ENCODE measurements at places on chromosomes 11 and 22.
A peak's percentile ranks its signal among the peaks of the same experiment; 100 is the strongest.

DNA sequence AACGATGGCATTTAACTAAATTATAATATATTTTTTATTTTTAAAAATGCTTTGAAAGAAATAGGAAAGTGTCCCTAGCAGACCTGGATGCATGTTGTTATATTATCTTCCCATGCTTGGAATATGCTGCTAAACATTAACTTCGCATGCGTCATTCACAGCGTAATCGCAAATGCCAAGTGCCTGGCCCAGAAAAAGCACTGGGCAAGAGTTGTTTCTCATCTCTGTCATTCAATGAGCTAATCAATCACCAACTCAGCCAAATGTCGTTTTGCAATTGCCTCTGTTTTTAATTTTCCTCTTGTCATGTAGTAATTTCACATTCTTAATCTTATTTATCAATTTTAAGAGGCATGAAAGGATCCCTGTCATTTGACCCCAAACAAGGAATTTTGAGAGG, 1421.9 kb downstream of the BRD1 start:
- no peak for DNase-seq

- no peak for DNase-seq
These were observed 442 bp downstream of the PELI3 start for GRCh38 chr11:66467034-66467659.

GRCh38 chr22:23177197-23177596, 3.1 kb upstream of the BCR start:
- no peak for DNase-seq

DNA sequence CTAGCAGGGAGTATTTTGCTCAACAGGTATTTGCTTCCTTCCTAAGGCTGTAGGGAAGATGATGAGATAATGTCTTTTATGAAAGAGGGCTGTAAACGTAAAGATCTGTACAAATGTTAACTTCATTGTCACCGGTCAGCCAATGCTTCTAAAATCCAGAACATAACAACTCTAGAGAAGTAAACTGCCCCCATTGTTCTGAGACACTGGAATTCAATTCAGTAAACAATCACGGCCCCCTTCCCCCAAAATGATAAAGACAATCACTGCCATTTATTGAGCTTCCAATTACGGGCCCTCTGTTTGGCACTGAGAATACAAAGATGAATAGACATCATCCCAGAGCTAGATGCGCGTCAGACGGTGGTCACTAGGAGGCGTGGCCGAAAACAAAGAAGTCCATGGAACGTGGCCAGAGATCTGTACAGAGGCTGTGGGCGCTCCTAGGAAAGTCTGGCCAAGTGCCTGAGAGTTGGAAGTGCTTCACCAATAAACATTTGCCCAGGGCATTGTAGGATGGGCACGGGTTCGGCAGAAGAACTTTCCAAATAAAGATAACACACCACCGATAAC, 576 bp downstream of the TMEM258 start:
- DNase-seq: peak; percentile 70

DNA sequence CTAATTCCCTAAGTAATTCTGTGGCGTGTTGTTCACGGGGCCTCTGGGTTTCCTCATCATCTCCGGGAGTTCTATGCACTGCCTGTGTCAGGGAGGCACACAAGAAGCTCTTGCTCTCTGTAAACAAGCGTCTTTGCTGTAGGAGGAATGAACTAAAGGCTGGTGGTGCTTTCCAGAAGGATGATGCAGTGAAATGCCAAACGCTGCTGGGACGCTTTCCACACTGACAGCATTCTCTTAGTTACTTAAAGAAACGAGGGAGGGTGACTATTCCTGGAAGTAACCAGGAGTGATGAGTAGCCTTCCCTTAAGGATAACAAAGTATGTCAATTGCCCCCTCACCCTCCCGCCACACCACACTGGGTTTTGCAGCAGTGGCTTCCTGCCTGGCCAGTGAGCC, 38.5 kb upstream of the NUP50 start:
- DNase-seq: no peak

GRCh38 chr11:76371170-76371569, 9.8 kb downstream of the THAP12 start:
- no peak for DNase-seq

DNA sequence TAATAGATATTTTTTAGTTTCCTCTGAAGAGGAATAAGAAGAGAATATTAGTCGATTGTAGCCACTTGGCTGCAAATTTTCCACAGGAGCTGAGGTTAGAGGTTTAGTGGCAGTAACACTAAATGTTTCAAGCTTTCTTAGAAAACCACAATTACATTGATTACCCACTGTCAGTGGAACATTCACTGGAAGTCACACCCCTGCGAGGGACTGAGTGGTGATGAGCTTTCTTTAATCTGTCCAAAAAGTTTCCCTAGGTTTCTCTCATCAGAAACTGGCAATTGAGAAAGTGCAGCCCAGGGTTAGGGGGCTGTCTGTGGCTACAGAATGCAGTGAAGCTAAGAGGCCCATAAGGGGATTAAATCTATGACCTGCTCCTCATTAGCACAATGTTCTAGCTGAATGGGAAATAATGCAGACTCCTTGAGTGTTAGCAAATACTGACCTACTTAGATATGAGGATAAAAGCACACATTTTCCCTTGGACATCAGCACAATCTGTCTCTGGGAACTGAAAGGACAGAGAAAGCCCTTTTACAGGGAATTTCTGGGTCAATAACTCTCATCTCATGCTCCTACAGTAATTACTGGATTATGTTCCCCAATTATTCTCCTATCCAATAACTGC, 189.5 kb downstream of the FAM76B start:
- DNase-seq: no peak

DNA sequence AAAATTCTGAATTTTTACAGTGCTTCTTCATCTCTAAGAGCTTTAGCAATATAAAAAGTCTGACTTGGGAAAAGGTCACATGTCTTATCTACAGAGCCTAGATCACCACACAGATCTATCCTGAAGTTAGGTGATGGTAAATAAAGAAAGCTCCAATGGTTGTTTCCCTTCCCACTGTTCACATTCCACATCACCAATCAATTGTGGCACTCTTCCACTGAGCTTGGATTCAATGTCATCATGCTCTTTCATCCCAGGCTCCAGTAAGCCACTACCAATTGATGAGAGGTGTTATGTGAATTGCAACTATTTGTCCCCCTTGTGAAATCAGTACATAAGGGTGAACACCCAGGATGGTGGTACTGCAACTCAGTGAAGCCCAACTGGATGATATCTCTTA, 47.8 kb downstream of the ALG9 start:
- no peak for DNase-seq

- no peak for DNase-seq
These were observed 9.2 kb downstream of the MUC2 start for GRCh38 chr11:1083621-1084551.

DNA sequence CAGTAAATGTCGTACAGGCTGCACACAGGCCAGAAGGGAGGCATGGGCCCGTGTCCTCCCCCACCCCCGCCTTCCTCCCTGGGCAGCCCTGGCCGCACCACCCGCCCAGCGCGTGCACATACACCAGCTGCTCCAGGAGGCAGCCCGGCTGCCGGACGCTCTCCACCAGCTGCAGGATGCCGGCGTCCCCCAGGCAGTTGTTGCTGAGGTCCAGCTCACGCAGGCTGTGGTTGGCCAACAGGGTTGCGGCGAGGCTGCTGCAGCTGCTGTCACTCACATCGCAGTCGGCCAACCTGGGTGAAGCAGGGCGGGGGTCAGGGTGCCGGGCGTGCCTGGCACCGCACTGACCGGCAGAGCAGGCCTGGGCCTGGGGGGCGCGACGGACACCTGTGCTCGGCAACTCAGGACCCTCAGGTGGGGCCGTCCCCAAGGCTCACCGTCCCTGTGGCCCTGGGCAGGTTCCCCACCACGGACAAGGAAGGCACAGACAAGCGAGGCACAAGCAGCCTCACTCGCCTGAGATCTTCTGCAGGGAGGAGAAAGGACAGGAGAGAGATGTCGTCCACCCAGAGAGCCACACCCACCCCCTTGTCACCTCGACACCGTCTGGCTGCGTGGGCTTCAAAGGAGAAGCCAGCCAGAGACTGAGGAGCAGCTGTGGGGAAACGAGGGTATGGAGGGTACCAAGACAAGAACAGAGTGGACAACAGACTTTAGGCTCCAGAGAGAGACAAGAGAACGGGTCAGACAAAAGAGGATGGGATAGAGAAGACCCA, 12.1 kb downstream of the RNH1 start:
- no peak for DNase-seq

GRCh38 chr11:12056119-12056518, 47.7 kb upstream of the DKK3 start:
- no peak for DNase-seq

DNA sequence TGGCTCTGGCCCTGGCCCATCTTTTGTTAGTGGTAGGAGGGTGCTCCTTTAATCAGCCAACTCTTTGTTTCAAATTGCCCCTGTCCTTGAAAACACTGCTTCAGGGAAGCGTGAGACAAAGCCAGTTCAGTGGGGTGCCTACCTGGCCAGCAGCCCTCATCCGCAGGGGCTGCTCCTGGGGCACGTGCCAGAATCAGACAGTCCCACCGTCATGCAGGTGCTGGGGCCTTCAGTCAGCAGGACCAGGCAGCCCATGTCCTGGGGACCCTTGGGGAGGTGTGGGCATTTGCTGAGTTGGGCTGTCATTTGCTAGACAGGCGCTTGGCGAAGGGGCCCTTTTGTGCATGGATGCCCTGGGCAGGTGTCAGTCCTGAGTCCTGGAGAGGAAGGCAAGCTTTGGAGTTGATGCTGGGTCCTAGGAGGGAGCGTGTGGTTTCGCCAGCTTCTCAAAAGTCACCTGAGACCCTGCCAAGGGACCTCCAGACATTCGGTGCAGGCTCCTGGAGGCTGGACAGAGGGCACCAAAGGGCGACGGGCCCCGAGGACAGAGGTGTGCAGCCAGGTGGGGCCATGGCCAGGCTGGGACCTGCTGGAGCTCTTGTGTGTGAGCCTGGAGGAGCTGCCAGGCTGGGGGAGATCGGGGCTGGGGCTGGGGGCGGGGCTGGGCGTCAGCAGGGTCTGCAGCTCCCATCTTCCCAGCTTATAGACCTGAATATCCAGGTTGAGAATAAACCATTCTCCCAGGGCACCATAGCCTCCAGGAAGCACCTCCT, 15.0 kb upstream of the RTN4R start:
- no peak for DNase-seq

DNA sequence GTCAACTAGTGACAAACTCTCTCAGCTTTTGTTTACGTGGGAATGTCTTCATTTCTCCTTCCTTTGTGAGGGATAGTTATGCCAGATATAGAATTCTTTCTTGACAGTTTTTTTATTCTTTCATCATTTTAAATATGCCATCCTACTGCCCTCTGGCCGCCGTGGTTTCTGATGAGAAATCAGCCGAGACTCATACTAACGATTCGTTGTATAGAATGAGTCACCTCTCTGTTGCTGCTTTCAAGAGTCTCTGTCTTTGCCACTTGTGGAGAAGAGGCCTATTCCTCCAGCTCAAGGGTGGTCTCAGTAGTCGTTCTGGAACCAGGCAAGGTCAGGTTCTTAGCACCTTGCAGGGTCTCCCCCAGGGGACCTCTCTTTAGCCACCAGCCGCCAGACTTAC, 8.0 kb downstream of the MYO7A start:
- DNase-seq: no peak

GRCh38 chr22:38471237-38471636, 3.3 kb downstream of the KDELR3 start:
- no peak for DNase-seq

GRCh38 chr22:16608931-16609330, 16.3 kb upstream of the CCT8L2 start:
- DNase-seq: no peak

GRCh38 chr11:11568651-11569229, 53.1 kb downstream of the GALNT18 start:
- DNase-seq: no peak

- DNase-seq: no peak
These were observed 183.2 kb downstream of the GRIK4 start for GRCh38 chr11:120694726-120695125.

- DNase-seq: no peak
These were observed 942.3 kb downstream of the BRD1 start for GRCh38 chr22:48885271-48885918.

DNA sequence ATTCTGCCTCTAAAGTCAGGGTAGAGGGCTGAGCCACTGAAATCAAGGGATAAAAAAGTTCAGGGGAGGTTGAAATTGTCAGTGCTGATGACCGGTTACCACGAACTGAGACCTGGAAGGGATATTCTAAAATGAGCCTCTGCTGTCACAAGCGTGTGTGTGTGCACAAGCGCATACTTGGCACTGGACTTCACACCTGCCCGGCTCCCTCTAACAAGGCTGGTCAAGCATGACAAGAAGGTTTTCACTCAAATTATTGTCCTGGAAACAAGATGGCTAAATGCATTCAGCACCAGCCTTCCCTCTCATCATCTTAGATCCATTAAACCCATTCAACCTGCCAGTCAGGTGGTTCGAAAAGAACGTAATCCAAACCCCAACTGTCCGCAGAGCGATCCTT, 54.8 kb upstream of the CECR2 start:
- no peak for DNase-seq

- DNase-seq: no peak
These were observed 25.9 kb upstream of the PDE2A start for GRCh38 chr11:72700146-72700545.

- no peak for DNase-seq
These were observed 878.6 kb upstream of the CCDC90B start for GRCh38 chr11:84164728-84165127.

DNA sequence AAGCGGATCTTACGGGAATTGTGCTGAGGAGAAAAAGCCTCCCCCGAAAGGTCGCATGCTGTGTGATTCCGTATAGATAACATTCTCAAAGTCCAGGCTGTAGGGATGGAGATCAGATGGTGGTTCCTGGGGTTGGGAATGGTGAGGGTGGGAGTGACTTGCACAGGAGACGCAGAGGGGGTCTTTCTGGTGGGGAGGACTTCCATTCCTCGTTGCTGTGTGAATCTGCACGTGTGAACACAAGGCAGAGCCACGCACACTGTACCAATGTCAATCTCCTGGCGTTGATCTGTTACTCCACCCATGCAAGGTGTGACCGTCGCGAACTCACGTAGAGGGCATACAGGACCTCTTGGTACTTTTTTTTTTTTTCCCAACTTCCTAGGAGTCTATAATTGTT, 59.0 kb upstream of the KCNQ1OT1 start:
- DNase-seq: no peak

GRCh38 chr11:96088914-96089313, 165.0 kb upstream of the MTMR2 start:
- no peak for DNase-seq

GRCh38 chr11:2671748-2672147, 28.0 kb downstream of the KCNQ1OT1 start:
- no peak for DNase-seq

- DNase-seq: no peak
These were observed 422.1 kb downstream of the BRD1 start for GRCh38 chr22:49405590-49405989.

- no peak for DNase-seq
These were observed 6.0 kb downstream of the HOATZ start for GRCh38 chr11:111520560-111520959.

DNA sequence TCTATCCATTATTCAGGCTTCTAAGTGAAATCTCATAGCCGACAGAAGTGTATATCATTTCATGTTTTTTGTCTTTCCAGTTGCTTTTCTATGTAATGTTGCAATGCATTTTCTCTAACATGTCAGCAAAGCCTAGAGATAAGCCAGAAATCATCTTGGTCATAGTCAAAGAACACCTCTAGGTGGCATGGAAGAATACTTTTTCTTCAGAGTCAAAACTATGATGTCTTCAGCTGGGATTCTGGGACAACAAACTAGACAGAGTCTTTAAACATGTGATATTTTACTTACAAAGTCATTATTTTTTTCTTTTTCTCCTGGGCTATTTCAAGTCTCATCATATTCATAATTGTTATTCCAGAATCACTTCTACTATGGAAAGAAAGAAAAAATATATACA, 4.4 kb downstream of the GAS2 start:
- DNase-seq: no peak

GRCh38 chr22:44004104-44004460, 20.0 kb upstream of the PARVB start:
- DNase-seq: no peak
